Stimulated activated CD4-positive, alpha-beta T cell treated with anti-CD3 and anti-CD28 coated beads, Interleukin-4, amount 100 ng/mL, for 48 hours (primary cell): ENCODE measurements at places on chromosomes 7 and 10.

DNA sequence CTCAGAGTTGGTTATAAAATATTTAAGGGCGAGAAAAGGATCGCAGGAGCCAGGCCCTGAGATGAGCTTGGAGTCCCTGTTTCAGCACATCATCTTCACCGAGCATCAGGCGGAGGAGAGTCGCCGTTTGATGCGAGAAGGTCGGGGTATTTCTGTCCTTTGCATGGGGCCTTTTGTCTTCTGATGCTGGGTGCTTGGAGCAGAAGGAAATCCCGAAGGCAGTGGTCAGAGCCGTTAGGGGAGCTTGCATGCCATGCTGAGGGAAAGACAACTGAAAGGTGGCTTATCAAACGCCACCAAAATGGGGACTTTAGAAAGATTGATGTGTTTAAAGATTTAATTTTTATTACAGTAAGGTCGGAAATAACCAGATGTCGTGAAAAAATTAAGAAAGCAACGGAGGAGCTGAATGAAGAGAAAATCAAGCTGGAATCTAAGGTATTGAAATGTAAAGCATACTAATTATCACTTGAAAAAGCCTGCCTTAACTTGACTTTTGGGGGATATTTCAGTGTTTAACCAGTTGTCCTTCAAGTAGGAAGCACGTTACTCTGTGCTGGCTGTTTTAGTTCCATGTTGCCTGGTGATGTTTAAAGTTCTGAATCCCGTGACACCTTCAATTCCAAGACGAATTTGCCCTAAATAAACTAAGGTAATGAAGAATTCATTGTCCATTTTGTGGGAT, 845 bp downstream of the CCDC172 start:
- no peak for DNase-seq

GRCh38 chr10:45160271-45160670, 155.1 kb downstream of the OR13A1 start:
- no peak for DNase-seq

- peak; percentile 92 for DNase-seq
Measured at GRCh38 chr7:149714081-149714909, 59.1 kb downstream of the ZNF467 start.

- no peak for DNase-seq
Measured at GRCh38 chr10:43316988-43317387, 50.1 kb upstream of the RASGEF1A start.

GRCh38 chr7:150968734-150969372, 9.3 kb downstream of the KCNH2 start:
- no peak for DNase-seq

- no peak for DNase-seq
Measured at GRCh38 chr7:78148166-78148894, 349.8 kb downstream of the PHTF2 start.

DNA sequence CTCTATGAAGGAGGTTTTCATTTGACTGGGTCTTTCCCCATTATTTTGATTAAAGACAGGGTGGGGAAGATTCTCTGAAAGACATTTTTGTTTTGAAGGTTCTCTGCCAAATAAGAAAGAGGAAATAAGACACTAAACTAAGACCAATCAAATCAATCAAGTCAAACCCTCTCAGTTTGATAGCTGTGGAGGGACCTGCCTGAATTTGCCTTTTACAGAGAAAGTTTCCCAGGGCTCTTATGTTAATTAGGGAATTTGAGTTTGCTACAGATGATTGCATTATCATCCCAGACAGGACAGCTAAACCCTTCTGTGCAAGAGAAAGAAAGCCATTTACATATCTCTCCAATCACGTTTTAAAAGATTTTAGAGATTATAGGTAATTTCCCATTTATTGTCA, 80.0 kb downstream of the CSTF2T start:
- no peak for DNase-seq

DNA sequence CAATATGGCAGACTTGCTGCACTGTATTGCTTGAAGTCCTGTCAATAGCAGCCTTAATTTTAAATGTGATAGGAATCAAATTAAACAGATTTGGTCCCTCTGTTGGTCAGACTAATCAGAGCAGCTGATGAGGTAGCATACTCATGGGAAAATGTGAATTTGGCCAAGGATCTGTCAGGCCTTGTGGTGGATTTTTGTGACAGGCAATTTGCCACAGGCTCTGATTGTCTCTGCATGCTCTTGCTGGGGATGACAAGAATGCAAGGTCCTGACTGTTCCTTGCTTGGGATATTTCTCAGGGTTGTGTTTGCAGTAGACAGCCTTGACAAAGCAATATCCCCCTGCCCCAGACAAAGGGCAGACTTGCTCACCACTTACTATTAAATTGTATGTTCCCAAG, 41.5 kb upstream of the GARS1 start:
- no peak for DNase-seq

GRCh38 chr7:5274441-5274840, 8.3 kb upstream of the SLC29A4 start:
- no peak for DNase-seq

GRCh38 chr7:100152404-100152803, 3.7 kb downstream of the LAMTOR4 start:
- DNase-seq, result no peak

- DNase-seq, result no peak
Measured at GRCh38 chr10:96987842-96988175, 155.7 kb downstream of the LCOR start.

GRCh38 chr10:60910543-60910942, 33.4 kb downstream of the RHOBTB1 start:
- no peak for DNase-seq

- DNase-seq, result no peak
Measured at GRCh38 chr7:142867398-142868187, 12.7 kb downstream of the EPHB6 start.

- DNase-seq, result no peak
Measured at GRCh38 chr10:5035356-5035755, 31.7 kb upstream of the AKR1C2 start.

DNA sequence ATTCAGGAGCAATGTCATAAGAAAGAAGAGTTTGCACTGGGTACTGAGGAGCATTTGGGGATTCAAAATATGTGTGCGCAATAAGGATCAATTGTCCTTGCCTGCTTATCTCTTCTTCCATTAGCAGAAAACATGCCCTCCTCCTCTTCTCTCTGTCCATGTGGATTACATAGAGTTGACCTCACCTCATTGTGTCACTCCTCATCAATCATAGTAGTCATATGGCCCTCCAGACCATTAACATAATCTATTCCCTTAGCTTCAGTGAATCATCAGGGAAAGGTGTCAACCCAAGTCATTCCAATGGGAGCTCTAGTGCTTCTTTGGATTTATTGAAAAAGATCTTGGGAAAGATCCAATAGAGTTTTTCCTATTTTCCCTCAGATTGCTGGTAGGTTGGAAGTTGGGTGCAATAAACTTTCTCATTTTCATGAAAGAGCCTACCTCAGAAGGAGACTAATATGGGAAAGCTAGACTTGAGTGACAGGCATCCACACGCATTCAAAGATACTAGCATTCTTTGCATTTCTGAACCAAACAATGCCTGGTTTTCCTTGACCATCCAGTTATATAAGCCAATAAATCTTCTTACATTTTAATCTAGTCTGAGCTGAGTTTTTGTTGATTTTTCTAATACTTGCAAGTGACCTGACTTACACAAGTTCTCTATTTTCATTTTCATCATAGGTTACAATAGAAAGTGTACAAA, 71.5 kb upstream of the FAM13C start:
- DNase-seq, result no peak

DNA sequence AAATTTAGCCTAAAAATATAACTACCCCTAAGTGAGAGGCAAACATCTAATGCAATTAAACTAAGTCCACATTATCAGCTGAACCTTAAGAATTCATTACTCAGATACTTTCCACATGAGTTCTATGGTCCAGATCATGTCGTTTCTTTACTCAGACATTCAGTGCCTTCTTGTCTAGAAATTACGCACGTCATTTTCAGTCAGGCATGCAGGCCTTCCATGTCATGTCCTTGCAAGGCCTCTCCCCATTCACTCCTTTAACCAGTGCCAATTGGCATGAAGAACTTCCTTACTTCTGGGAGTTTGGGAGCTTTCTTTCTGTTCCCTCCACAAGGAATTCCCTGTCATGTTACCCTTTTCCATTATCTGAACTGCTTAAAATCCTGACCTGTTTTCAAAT, 118.8 kb downstream of the NRP1 start:
- DNase-seq, result no peak

DNA sequence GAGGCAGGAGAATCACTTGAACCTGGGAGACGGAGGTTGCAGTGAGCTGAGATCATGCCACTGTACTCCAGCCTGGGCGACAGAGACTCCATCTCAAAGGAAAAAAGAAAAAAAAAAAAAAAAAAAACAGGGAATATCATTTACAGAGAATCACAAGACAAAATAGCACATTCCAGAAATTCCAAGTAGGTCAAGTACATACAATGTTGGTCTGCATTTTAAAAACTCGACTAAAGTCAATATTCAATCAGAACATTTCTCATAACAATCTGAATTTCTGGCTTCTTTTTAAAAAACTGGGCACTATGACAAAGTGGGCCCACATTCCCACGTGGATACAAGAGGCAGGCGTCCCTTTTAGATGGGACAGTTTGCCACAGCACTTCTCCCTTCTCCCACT, 12.8 kb downstream of the ZC3HAV1L start:
- DNase-seq, result no peak

GRCh38 chr10:58488921-58489320, 23.8 kb upstream of the BICC1 start:
- DNase-seq, result no peak

GRCh38 chr10:24872049-24872789, 80.2 kb downstream of the PRTFDC1 start:
- no peak for DNase-seq

- DNase-seq, result no peak
Measured at GRCh38 chr7:15626041-15626440, 60.4 kb downstream of the MEOX2 start.

DNA sequence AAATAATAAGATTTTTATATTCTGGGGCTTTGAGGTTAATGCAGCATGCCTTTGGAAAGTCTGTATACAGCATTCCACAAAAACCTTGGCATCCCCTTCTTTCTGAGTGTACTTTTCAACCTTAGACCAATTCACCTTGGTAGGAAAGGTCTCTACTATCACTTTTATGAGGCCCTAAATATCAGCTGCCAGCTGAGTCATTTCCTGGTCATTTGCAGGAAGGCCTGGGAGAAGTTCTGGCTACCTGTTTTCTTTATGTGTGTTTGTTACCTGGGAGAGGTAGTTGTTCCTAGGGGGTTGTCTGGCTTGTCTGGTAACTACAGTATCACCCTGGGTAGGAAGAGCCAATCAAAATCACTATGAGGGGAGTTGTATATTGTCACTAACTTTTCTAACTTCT, 4.1 kb downstream of the SPAM1 start:
- no peak for DNase-seq

GRCh38 chr7:159094919-159095915, 49.5 kb downstream of the VIPR2 start:
- DNase-seq, result no peak

- no peak for DNase-seq
Measured at GRCh38 chr10:50497758-50498157, 126.0 kb downstream of the SGMS1 start.

DNA sequence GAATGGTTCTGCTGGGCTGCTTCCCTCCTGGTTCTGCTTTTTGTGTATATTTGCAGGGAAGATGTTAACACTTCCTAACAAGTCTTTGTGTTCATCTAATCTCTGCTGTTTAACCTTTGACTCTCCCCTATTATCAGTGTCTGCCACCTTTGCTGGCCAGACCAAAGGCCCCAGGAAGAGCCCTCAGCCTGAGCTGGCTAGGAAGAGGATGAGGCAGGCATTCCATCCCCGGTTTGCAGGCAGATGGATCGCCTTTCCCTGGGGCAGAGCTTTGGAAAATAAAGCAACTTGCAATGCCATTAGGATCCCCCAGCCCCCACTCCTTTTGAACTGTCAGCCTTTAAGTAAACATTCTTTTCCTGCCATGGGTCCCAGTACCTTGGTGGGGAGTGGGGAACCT, 19.0 kb downstream of the DPCD start:
- no peak for DNase-seq

GRCh38 chr7:68900096-68900495, 698.2 kb upstream of the AUTS2 start:
- no peak for DNase-seq

- DNase-seq, result no peak
Measured at GRCh38 chr10:35343739-35344138, 7.4 kb downstream of the CCNY start.

- peak; percentile 42 for DNase-seq
Measured at GRCh38 chr10:137031-137430, 1.8 kb downstream of the ZMYND11 start.

DNA sequence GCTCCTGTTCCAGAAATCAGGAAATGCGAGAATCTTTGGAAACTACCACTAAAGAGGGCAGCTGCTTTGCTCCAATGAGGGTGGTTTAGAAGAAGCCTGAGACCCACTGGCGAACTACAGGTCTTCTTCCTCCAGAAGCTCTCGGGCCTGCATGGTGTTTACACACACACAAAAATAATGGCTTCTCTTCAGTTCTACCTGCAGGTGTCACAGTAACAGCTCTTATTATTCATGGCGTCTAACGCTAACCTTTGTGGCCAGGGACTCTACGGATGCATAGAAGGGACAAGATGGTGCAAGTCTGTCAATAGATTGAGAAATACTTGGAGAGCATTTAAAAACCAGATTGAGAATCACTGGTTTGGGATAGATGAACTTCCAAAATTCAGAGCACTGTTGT, 22.4 kb downstream of the GPR141 start:
- no peak for DNase-seq

DNA sequence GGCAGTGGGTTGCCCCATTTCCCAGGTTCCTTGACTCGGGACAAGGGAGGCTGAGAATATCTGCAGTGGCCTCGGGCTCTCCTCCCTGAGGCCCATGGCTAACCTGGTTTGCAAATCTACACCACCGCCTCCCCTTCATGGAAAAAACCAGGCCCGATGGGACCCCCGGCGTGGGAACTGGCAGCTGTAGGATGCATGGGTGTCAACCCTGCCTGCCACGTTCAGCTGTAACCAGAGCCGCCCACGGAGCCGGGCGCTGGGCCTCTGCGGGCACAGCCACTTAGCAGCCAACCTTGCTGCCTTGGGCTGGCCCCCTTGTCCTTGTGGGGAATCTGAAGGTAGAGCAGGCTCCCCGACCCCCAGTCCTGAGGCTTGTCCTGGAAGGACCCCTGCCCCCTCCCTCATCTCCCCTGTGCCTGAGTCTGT, 1.6 kb downstream of the PWWP2B start:
- no peak for DNase-seq
